ENCODE measurements at places on chromosomes 5 and 9. TPM values are rescaled to one million over a fixed set of nuclear protein-coding genes. Genes with fewer than 3 reads are reported as not detected.

- DNase-seq, result no peak
These were observed 1.9 kb upstream of the CARD19 start for GRCh38 chr9:93093877-93094657.

Gene CCNB1
- 273 TPM for total RNA-seq

Gene PCDHB11
- 1.3 TPM for total RNA-seq

DNA sequence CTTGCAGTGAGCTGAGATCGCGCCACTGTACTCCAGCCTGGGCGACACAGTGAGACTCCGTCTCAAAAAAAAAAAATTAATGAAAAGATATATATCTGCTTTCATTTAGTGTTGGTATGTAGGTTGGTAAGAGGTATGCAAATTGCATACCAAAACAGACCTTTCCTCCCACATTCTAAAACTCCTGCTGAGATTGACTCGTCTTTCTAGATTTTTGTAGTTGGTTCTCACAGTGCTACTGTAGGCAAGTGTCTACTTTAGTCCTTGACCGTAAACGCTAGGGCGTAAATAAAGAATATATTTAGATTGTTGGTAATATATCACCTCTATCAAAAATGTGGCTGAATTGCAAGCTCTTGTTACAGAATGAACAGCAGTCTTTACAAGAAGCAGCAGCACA, 445.9 kb downstream of the CHSY3 start:
- peak; percentile 16 for DNase-seq

DNA sequence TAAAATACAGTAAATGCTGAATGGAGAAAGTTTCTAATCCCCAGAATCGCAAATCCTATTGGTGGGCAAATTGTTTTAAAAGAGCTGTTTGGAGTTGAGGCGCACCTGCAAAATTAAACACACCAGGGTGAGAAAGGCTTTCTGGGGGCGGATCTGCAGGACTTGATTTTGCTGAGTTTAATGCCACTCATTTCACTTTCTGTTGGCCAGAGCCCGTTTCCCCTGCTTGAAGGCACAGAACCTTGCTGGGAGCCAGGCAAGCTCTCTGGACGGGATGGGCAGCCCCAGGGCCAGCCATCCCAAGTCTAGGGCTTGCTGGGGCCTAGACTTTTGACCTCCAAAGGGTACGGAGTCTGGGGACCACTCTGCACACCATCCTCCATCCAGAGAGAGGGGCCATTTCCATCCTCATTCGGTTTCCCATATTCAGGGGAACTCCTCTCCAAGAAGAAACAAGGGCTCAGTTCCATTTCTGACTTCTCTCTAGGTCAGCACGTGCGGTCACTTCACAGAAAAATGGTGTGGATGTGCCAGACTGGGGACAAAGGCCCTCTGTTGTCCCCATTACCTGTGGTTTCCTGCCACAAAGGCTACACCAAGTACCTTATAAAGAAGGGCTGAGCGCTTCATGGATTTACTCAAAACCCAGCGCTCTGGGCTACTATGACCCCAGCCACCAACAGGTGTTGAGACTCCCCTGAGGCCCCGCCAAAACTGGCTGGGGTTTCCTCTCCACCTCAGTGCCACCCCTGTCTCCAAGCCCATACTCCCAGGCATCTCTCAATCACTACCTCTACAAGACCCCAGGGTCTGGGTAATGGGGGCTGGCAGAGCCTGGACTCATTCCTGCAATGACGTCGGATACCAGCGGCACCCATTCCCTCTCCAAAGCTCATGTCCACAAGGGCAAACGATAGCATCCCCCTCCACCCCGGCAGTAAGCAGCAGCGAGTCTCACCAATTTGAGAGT, 170.0 kb downstream of the AUH start:
- no peak for DNase-seq

Gene TMEM174
- total RNA-seq, result not detected

DNA sequence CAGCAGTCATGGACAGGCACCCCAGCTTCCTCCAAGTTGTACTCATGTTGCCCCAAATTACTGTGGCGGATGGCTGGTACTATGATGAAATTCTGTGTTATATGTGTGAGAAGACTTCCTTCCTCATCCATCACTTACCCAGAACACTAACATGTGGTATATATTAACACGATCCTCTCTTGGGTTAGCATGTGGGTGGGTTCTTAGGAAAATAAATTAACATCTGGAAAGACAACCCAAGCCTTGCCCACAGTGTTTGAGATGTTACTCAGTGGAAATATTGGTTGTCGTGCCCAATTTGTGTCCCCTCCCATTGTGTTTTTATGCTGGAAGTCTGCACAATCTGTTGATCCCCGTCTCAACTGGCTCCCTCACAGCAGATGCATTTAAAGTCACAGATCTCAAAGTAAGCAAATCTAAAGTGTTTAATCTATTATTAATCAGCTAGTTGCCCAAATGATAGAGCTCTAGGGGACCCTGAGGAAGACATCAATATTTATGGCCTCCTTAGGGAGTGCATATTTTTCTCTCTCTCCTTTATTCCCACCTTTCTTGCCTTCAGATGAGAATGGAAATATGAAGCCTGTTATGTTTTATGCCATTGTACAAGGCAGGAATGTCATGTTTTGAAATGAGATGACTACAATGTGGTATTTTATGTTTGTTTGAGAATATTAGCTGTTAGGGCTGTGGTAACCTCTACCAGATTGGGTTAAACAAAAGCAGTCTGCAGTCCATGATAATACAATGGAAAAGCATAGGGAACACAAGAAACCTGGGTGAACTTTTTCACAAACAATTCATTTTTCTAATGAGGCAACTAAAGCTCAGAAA, 93.9 kb downstream of the GRIA1 start:
- no peak for DNase-seq

Gene EIF4E1B
- not detected for total RNA-seq

- no peak for DNase-seq
These were observed 153.3 kb downstream of the YIPF5 start for GRCh38 chr5:144017119-144017518.

Data from GM23338 (cell line).